ENCODE measurements at places on chromosomes 3 and 15.

GRCh38 chr3:111244760-111245159 lies 173.1 kb downstream of the NECTIN3 start:
- DNase-seq, result no peak

- DNase-seq, result no peak
These were observed 420.9 kb upstream of the NECTIN3 start for GRCh38 chr3:110650741-110651140.

DNA sequence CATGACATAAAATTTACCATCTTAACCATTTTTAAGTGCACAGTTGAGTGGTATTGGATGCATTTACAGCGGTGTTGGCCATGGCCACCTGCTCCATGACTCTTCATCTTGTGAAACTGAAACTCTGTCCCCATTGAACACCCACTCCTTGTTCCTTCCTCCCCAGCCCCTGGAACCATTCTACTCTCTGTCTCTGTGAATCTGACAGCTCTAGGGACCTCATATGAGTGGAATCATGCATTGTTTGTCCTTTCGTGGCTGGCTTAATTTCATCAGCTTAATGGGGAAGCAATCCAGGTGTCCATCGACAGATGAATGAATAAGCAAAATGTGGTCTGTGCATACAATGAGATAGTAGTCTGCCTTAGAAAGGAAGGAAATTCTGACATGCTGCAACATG lies 42.5 kb downstream of the PLXNA1 start:
- DNase-seq, result no peak

DNA sequence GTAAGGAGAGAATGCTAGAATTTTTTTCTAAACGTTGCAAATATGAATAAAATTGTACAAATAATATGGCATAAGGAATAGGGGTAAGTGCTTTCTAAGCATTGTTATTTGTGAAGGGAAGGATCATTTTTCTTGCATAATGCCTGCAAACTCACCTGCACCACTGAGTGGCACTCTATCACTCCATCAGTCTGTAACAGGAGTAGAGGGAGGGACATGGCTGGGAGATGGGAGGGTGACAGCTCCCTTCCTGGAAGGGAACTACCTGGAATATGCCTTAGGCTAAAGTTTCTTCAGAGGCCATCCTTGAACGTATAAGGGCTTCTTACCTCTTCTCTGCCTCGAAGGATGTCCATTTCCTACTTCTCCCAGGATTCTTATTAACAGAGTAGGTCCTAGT lies 3.0 kb downstream of the NAALADL2 start:
- no peak for DNase-seq

DNA sequence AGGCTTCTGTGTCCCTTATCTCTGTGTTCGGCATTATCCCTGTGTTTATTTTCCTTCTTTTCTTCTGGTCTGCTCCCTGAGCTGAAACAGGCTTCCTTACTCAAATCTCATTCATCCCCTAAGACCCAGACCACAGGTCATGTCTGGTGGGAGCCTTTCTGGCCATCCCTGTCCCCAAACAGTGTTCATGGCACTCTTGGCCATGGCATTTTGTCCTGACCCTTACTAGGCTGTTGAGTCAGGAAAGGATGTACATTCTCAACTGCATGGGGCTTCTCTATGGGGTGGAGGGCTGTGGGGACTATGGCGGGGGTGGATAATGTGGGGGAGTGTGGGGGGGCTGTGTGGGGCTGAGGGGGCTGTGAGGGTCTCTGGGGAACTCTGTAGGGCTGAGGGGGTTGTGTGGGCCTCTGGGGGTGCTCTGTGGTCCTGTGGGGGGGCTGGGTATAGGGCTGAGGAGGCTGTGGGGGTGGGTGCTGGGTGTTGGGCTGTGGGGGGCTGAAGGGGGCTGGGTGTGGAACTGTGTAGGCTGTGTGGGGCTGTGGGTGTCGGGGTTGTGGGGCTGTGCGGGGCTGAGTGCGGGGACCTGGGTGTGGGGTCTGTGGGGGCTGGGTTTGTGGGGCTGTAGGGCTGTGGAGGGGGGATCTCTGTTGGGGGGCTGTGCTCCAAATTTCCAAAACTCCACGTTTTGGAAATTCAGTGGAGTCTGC lies 64.3 kb downstream of the KLF13 start:
- DNase-seq, result no peak

DNA sequence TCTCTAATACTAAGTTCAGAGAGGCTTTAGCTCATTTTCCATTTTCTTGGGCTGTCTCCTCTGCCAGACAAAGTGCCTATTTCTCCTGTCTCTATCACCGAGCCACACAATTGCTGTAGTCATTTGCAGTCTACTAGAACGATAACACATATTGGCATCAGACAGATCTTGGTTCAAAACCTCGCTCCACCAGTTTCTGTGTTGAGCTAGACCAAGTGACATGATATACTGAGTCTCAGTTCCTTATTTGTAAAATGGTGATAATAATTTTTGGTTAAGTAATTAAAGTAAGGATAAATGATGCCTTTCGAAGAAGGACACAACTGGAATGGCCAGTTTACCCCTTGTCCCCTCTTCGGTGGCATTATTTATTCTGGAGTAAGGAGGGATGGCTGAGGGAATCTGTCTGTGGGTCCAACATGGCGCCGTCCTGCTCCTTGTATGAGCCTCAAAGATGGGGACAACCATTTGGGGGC lies 398 bp upstream of the RAB7A start:
- DNase-seq, result no peak

DNA sequence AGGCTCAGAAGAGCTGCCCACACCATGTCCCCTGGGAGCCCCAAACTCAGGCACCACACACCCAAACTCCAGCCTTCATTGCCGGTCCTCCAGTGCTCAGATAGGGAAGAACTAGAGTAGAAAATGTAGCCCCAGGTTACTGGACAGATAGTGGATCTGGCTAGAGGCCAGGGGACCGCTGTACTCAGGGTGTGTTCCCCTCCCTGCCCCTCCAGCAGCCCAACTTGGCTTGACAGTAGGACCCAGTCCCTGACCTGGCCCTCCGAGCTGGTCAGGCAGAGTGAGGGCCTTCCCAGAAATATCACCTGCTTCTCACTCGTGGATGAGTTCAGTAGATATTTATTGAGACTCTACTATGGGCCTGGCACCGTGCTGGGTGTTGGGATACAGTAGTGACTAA lies 100.0 kb downstream of the CORO2B start:
- DNase-seq, result no peak

- peak; percentile 25 for DNase-seq
These were observed 298.6 kb downstream of the ADAMTS17 start for GRCh38 chr15:100043068-100043641.

DNA sequence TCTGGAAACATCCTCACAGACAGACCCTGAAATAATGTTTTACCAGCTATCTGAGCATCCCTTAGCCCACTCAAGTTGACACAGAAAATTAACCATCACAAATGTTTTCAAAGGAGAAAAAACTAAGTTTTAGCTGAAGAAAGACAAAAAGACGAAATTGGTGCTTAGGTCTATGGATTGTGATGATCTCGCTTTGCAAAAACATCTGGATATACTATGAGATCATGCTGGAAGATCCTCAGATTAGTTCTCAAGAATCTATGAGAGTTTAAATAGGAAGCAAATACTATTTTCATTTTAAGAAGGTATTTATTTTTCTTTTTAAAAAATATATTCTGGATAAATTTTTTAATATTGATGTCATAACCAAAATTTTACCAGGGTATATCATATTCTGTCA lies 42.6 kb upstream of the MBNL1 start:
- no peak for DNase-seq

GRCh38 chr15:82646250-82647044 lies 716 bp downstream of the CPEB1 start:
- no peak for DNase-seq

- DNase-seq, result no peak
These were observed 16.4 kb upstream of the LRIG1 start for GRCh38 chr3:66517241-66517640.

DNA sequence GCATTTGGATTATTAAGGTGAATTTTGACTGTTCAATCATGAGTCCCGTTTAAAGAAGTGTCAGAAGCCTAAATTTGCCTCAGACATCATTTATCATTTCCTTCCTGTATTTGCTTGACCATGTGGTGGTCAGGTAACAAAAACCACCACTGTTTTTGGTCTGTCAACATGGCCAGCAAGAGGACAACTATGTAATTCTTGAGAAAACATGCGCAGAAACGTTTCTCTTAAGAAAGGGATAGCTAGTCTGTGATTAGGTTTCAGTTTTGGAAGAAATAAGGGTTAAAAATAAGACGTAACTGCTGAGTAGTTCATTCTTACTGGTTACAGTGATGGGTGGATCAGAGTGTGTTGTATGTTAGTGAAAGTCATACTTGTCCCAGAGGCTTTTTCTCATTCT lies 204.5 kb downstream of the AKAP13 start:
- no peak for DNase-seq

GRCh38 chr3:42539871-42540714 lies 37.6 kb downstream of the VIPR1 start:
- DNase-seq, result no peak

DNA sequence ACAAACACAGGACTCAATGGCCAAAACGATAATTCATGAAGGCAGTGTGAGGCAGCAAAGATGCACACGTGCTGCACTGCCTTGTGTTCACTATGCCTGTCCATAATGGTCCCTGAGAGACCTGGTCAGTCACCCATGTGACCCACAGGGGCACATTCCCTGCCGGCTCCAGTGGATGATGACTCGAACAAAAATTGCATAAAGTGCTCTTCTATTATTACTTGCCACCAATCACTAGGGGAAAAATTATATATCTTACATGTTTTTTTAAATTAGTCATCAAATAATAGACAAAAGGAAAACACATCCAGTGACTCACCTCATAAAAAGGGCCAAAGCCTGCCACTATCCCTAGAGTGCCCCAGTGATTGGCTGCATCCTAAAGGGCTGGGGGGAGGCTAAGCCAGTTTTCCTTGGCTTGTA lies 47.5 kb downstream of the UBP1 start:
- DNase-seq, result peak; percentile 86

- no peak for DNase-seq
These were observed 44.8 kb downstream of the ALDH1L1 start for GRCh38 chr3:126135406-126136076.

DNA sequence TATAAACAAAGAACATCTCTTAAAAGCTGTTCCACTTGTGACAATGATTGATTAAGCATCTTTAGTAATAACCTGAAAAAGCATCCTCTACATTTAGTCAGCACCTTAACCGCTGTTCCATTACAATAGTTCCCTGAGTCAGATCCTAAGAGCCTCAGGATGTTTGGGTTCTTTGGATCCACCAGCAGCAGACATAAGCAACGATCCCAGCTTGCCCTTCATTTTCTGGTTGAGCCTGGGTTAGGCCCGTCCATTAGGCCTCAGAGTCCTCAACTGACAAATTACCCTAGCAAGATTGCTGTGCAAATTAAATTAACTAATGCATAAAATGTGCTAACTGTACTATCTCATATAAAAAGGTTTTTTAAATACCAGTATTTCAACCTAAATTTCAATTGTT lies 42.3 kb upstream of the ROBO1 start:
- no peak for DNase-seq

DNA sequence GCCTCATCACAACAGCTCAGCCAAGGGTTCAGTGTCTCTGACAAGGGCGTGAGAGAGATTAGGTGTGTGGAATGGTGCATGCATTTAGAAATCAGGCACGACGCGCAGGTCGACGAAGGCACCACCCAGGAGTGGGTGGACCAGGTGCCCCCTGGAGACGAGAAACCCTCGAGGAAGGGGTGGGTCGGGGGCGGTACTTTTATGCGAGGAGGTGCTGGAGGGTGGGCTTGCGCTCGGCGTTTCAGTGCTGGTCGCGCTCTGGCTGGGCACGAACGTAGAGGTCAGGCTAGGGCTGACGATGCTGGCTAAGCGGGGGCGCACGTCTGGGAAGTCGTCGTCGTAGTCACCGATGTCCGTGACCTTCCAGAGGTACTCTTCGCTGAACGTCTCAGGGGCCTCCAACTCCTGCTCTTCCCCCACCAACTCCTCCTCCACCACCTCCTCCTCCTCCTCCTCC lies 393 bp downstream of the ERICH6 start:
- peak; percentile 23 for DNase-seq

- DNase-seq, result no peak
These were observed 14.2 kb upstream of the SNX22 start for GRCh38 chr15:64137226-64137833.

Data from kidney capillary endothelial cell (primary cell).